ENCODE measurements at places on chromosomes 2 and 18. TPM values are rescaled to one million over a fixed set of nuclear protein-coding genes. Genes with fewer than 3 reads are reported as not detected.

Gene CD8B2
- not detected for total RNA-seq

Gene C2orf78
- total RNA-seq: not detected

Gene TM4SF20
- total RNA-seq: not detected

Gene EVX2
- total RNA-seq: not detected
